ENCODE measurements at places on chromosomes 5 and 9.

GRCh38 chr5:151587796-151588555, 3.2 kb downstream of the FAT2 start:
- no peak overlapping the region for H3K27ac ChIP-seq
- H3K36me3 ChIP-seq, result no peaks in the 10 kb centered on the region
- DNase-seq, result no peak
- no peak overlapping the region for H3K4me3 ChIP-seq
- H3K4me1 ChIP-seq, result no peaks in the 10 kb centered on the region

GRCh38 chr5:51375084-51375483, 8.2 kb upstream of the ISL1 start:
- H3K36me3 ChIP-seq, result no peaks in the 10 kb centered on the region
- H3K4me1 ChIP-seq, result peaks cover 16% of the 10 kb centered on the region
- H3K27me3 ChIP-seq, result no peaks in the 10 kb centered on the region
- H3K27ac ChIP-seq, result no peak overlapping the region

DNA sequence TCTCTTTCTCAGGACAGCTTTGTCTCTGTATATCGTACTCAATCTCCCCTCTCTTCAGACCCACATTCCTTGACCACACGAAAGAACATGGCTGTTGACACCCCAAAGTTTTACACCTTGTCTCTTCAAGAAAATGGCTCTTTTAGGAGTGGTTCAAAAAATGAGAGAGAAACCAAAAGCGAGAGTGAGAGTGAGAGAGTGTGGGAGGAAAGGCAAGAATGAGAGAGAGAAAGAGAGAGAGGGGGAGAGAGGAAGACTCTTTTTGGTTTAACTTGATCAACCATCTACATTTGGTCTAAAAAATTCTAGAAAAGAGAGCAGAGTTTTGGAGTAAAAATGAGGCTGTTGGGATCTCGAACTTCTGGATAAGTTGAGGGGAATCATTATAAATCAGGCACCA, 581.8 kb upstream of the WWC1 start:
- no peak overlapping the region for H3K27ac ChIP-seq
- H3K27me3 ChIP-seq, result no peaks in the 10 kb centered on the region
- no peaks in the 10 kb centered on the region for H3K36me3 ChIP-seq
- DNase-seq, result no peak
- H3K4me3 ChIP-seq, result no peak overlapping the region

- no peak overlapping the region for H3K4me3 ChIP-seq
- H3K27me3 ChIP-seq, result no peaks in the 10 kb centered on the region
- no peak overlapping the region for H3K27ac ChIP-seq
- H3K36me3 ChIP-seq, result no peaks in the 10 kb centered on the region
- no peaks in the 10 kb centered on the region for H3K4me1 ChIP-seq
Measured at GRCh38 chr9:125995706-125996105, 248.5 kb downstream of the PBX3 start.

- H3K4me3 ChIP-seq, result no peak overlapping the region
- no peaks in the 10 kb centered on the region for H3K4me1 ChIP-seq
- no peaks in the 10 kb centered on the region for H3K27me3 ChIP-seq
- H3K36me3 ChIP-seq, result no peaks in the 10 kb centered on the region
- no peak for DNase-seq
Measured at GRCh38 chr9:32706725-32707100, 71.2 kb upstream of the TAF1L start.

GRCh38 chr5:146081556-146081955, 23.8 kb downstream of the PLAC8L1 start:
- H3K27ac ChIP-seq, result no peak overlapping the region
- no peaks in the 10 kb centered on the region for H3K4me1 ChIP-seq
- DNase-seq, result no peak
- H3K27me3 ChIP-seq, result no peaks in the 10 kb centered on the region
- H3K36me3 ChIP-seq, result no peaks in the 10 kb centered on the region

- no peaks in the 10 kb centered on the region for H3K36me3 ChIP-seq
- H3K27me3 ChIP-seq, result no peaks in the 10 kb centered on the region
- DNase-seq, result no peak
- peaks cover 37% of the 10 kb centered on the region for H3K4me1 ChIP-seq
- no peak overlapping the region for H3K4me3 ChIP-seq
Measured at GRCh38 chr5:15643731-15644130, 143.8 kb downstream of the FBXL7 start.

Measured in thoracic aorta (tissue), 2 donors.